ENCODE measurements at places on chromosomes 3 and 15.

DNA sequence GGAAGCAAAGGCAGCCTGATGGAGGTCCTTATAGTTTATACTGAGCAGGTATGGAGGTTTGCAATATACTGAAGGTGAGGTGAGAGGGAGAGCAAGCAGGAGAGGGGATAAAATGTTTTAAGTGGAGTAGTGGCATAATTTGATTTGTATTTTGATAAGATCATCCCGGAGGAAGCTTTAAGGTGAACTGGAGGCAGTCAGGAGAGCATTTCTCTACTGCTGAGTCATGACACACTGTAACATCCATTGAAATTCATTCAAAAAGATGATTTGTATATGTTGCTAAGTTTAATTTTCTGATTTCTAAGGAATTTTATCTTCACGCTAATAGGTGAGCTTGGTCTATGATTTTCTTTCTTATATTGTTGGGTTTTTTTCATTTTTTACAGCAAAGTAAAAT lies 81.4 kb downstream of the SERPINI1 start:
- DNase-seq: no peak

- no peak for DNase-seq
Observed at GRCh38 chr15:49621401-49621811, 558 bp downstream of the DTWD1 start.

DNA sequence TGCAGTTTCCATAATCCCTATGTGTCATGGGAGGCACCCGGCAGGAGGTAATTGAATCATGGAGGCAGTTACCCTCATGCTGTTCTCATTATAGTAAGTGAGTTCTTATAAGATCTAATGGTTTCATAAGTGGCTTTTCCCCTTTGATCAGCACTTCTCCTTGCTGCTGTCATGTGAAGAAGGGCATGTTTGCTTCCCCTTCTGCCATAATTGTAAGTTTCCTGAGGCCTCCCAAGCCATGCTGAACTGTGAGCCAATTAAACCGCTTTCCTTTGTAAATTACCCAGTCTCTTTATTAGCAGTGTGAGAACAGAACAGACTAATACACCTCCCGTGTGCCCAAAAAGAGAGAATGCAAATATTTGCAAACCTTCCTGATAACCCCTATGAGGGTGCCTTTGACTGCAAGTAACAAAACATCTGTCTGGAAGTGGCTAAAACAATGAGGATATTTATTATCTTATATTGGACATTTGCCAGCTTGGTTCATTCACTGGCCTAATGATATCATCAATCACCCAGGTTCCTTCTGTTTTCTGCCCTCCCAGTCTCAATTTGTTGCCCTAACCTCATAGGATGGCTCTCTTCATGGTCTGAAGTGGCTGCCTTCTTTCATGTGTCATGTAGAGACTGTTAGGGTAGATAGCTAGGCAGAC lies 68.7 kb downstream of the BHLHE40 start:
- DNase-seq: no peak

DNA sequence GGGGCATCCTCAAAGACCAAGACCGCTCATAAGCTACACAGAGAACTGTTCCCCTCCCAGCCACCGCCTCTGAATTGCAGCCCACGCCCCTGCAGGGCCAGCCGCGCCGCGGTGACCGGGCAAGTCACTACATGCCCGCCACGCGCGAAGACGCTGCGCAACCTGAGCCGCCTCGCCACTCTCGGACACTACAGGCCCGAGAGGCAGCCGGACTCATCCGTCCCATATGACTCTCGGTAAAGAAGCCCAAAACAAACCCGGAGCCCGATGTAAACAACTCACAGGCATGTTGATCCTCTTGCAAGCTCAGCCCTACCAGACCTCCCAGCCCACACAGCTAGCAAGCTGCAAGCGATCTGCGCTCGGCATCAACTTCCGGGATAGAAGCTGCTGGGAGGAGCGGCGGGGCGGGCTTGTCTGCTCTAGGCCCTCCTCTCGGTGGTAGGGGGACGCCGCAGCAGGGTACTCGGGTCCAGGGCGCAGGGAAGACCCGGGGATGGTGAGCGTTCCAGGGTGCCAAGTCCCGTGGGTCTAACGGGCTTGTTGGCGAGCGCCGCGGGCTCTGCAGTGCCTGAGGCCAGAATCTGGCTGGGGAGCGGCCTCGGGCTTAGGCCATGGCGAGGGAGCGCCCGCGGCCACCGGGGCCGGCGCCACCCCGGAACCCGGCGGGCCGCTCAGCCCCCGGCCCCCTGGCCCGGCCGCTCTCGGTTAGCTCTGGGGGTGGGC lies at the start of gene RPS27L:
TSS of gene RPS27L (minus strand) at position 360 of the 726 bp plus-strand sequence. CDS start at position 288, 72 bp downstream.
- peak; percentile 98 for DNase-seq

- DNase-seq: no peak
Observed at GRCh38 chr3:184259878-184260723, 1.3 kb downstream of the CAMK2N2 start.

DNA sequence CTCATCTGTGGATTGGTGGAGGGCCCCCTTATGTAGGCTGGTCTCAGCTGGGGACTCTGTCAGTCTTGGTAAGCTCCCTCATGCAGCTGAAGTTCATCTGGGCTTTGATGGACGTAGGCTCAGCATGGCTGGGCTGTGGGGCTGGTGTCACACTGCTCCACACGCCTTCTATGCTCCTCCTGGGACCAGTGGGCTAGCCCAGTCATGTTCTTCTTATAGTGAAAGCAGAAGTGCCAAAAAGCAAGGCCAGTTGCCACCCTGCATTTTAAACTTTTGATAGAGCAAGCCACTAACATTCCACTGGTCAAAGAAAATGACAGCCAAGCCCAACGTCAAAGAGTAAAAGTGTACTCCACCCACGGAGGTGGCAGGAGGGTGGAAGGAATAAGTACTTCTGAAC lies 165.5 kb downstream of the MEX3B start:
- no peak for DNase-seq

DNA sequence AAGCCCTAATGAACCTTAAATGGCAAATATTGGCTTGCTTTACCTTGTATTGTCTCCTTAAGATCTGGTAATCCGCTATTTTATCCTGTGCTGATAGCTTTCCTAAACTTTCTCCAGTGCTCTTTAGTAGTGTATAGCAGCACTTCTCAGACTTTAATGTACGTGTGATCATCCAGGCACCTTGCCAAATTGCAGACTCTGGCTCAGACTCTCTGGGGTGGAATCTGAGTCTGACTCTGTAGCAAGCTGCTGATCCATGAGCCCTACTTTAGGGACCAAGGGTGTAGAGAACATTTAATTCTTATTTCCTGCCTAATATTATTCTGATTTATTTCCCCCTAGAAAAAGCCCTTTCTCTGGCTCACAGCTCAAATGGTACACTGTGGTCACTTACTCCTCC lies 518.8 kb upstream of the ZNF385D start:
- DNase-seq: peak; percentile 74

DNA sequence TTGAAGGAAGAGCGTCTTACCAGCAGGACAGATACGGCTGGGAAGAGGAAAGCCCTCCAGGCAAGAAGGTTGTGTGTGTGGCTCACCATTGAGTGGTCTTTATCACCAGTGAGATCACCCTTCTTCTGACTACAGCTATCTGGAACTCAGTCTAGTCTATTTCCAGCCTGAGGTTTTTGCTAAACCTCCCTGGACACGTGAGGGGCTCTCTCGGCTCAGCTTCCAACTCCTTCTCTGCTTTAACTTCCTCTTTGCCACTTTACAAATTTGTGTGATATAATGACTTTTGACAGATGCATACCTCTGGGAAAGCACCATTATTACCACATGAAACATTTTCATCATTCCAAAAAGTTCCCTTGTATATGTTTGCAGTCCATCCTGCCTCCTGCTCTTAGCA lies 15.3 kb upstream of the ROPN1 start:
- no peak for DNase-seq

- DNase-seq: no peak
Observed at GRCh38 chr15:89293012-89293411, 41.6 kb downstream of the POLG start.

- peak; percentile 78 for DNase-seq
Observed at GRCh38 chr15:64693134-64693533, 82.3 kb downstream of the RBPMS2 start.

- no peak for DNase-seq
Observed at GRCh38 chr3:57779666-57780065, 23.6 kb downstream of the SLMAP start.

Data from muscle of back (tissue), 13 donors.